ENCODE measurements at places on chromosomes 5 and 9.

GRCh38 chr9:74985041-74985440, 32.3 kb upstream of the C9orf40 start:
- DNase-seq: no peak

- DNase-seq: no peak
Measured at GRCh38 chr9:98884849-98885248, 58.9 kb upstream of the COL15A1 start.

GRCh38 chr9:9284201-9284600, 1328.6 kb downstream of the PTPRD start:
- DNase-seq: no peak

GRCh38 chr9:137271696-137272076, 5.8 kb upstream of the TOR4A start:
- DNase-seq: no peak

- DNase-seq: no peak
Measured at GRCh38 chr5:2514484-2514883, 237.0 kb downstream of the IRX2 start.

DNA sequence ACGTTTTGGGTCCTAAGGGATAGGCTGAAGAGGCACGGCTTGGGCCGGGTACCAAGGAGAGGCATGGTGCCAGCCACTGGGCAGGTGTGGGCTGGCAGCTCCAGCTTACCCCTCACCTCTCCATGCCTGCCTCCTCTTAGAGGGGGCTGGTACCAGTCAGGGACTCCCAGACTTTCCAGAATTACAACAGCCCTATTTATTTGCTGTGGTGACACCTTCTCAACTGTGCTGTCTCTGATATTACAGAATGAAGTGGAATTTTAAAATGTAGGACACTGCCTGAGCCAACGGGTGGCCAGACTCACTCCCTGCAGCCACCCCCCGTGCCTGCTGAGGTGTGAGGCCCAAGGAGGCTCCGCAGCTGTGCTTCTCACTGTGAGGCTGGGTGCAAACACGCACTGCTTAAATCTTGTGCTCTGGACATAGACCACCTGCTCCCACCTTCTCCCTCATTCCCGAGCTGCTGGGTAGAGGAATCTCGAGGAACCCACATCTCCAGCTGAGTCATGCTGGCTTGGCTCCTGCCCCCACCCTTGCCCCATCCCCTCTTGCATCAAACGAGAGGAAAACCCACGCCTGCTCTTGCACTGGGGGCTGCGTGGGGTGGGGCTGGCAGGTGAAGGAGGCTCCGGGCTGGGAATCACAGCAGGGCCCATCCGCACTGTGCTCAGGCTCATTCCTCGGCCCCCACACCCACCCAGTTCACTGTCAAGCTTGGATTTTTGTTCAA, 47.9 kb downstream of the PRRT1B start:
- no peak for DNase-seq

- DNase-seq: no peak
Measured at GRCh38 chr5:1391691-1392090, 46.8 kb upstream of the CLPTM1L start.

DNA sequence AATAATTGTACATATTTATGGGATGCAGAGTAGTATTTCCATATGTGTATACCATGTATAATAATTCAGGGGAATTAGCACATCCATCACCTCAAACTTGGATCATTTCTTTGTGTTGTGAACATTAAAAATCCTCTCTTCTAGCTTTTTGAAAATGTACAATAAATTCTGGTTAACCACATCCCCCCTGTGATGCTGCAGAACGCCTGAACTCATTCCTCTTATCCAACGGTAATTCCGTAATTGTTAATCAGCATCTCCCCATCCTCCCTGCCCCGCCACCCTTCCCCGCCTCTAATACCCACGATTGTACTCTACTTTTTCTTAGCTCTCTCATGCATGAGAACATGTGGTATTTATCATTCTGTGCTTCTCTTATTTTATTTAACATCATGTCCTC, 127.7 kb upstream of the ANKRD55 start:
- no peak for DNase-seq

DNA sequence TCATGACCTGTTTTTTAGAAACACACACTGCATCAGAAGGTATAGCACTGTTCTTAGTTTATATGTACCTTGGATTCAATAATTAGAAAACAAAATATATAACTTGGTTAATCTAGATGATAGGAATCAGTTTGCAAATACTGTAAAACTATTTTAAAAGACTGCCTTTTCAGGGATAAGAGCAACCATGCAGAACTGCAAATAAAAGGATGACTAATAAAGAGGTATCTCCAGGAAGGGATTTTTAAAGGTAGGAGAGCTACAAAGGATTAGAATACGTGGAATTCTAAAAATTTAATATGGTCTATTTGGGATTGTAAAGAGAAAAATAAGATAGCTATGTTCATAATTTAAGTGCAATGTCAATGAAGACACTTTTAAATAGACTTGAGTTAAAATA, 9.4 kb downstream of the GABRA1 start:
- no peak for DNase-seq

DNA sequence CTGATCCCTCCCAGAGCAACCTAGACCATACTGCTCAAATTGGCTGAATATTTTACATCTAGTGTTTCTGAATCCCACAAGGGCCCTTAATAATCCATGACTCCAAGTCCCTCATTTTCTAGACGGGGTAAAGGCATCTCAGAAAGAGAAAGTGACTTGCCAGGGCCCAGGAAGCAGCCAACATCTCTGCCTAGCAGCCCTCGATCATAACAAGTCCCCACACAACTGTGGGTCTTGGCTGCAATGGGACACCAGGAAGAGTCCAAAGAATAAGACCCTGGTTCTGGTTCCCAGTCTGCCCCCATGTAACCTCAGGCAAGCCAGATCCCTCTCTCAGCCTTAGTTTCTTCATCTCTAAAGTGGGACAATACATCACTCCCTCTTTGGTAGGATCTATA, 6.3 kb downstream of the ANXA6 start:
- no peak for DNase-seq

DNA sequence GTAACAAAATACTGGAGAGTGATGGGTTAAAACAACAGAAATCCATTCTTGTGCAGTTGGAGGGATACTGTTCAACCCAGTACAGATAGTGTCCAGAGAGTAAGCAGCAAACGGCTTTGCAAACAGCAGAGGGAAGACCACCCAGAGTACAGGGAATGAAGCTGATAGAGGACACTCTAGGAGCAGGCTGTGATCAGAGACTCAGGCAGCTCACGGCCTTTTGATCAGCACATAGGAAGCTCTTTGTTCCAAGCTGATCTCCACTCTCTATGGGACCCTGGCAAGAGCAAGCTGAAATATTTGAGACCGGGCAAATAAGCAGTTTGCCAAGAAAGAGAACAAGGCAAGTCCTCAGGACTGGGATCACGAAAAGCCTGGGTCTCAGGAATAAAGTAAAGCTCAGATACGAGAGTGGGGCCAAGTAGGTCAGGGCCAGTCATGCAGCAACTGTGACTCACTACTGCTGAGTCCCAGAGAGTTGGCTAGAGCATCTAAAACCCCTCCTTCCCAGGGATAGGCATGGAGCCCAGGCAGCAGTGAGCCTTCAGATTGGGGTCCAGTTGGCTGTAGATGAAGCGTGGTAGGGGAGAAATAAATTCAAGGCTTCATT, 52.4 kb downstream of the MELK start:
- no peak for DNase-seq

GRCh38 chr5:132566657-132567056, 9.9 kb downstream of the RAD50 start:
- DNase-seq: no peak

- no peak for DNase-seq
Measured at GRCh38 chr5:139976703-139977102, 66.4 kb downstream of the NRG2 start.

- no peak for DNase-seq
Measured at GRCh38 chr5:147767048-147767447, 15.5 kb downstream of the JAKMIP2 start.

GRCh38 chr9:111831371-111832108, 36.8 kb upstream of the SHOC1 start:
- DNase-seq: no peak

DNA sequence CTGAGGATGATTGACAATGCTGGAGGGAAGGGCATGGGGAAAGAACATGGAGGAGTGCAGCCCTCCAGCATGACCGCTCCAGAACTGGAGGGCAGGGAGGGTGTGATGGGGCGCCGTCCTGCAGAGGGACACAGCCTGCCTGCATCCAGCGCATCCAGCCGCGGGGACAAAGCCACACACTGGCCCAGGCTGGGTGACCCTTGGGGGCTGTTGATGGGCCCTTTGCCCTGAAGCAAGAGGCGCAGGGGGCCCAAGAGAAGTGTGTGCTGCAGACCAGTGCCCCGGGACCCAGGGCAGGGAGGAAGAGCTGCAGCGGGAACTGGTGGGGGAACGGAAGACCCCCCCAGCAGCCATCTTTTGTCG, 169.8 kb upstream of the PPP1R26 start:
- no peak for DNase-seq

DNA sequence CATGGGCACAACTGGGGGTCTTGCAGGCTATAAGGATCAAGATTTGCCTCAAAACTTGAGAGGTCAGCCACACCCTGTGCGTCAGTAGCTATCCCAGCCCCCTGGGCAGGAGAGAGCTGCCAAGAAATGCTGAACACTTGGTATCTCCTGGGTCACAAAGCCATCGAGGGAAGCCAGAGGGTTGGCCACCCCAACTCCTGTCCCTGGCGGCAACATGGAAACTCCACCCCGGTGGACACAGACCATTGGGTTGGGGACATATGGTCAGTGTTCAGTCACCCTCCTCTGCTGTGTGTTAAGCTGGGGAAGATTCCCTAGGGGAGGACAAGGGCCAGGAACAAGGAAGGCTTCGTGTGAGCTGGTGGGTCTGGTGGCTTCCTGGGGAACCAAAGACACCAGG, 140.6 kb downstream of the C5orf15 start:
- no peak for DNase-seq

- no peak for DNase-seq
Measured at GRCh38 chr5:60604771-60605170, 95.2 kb downstream of the DEPDC1B start.

DNA sequence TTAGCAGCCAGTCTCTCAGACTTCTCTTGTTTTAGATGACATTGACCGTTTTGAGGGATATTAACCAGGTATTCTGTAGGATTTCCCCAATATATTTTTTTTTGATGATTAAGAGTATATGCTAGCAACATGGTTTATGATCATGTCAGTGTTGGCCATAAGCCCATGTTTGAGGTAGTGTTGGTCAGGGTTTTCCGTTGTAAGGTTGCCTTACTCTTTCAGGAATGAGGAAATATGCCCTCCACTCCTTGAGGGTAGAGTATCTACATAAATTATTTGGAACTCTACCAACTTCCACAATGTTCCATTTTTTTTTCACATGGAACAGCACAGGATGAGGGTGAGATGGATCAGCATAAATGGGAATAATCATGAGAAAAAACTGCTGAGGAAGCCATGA, 188.4 kb upstream of the PRDM9 start:
- DNase-seq: no peak

GRCh38 chr5:82635561-82636288, 357.6 kb upstream of the RPS23 start:
- DNase-seq: no peak

DNA sequence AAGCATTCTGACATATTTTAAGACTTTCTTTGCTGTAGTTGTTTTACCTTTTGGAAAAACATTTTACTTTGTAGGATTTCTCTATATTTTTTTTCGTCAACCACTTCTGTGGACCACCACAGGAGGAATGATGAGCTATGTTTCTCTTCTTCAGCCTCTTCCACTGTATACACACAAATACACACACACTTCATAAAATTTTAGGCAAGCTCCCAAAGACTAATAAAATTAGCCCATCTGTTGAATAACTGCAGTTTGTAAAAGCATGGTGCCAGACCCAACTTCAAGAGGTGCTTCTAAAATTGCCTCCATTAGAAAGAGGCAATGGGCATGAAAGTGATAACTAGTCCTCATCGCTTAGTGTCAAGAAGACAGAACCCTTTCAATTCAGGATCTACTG, 4.1 kb upstream of the CEP120 start:
- DNase-seq: no peak

GRCh38 chr5:15010936-15011335, 139.4 kb upstream of the ANKH start:
- DNase-seq: no peak

GRCh38 chr9:129482521-129483414, 138.1 kb downstream of the C9orf50 start:
- no peak for DNase-seq

GRCh38 chr5:145350513-145350912, 484.6 kb downstream of the PRELID2 start:
- no peak for DNase-seq

GRCh38 chr5:154103233-154103632, 64.5 kb downstream of the MFAP3 start:
- DNase-seq: no peak

GRCh38 chr5:180472269-180472668, 21.9 kb upstream of the CNOT6 start:
- DNase-seq: no peak

DNA sequence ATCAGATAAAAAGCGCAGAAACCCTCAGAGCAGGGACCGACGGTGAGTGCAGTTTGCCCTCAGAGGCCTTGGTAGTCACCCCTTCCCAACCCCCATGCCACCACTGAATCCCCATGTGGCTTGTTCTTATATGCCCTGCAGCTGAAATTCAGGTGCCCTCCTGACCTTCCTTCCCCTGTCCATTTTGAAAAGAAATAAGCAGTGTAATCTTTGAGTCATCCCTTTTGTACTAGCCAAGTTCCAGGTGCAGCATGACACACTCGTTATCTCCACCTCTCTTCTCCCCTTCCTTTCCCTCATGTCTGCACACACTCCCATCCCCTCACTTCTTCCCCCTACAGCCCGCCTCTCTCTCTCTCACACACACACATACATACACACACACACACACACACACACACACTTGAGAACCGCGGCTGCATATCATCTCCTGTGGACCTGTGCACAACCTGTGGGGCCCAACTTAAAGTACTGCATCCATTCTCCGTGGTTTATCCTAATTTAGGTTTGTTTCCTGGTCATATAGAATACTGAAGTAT, 53.1 kb downstream of the SYK start:
- no peak for DNase-seq

GRCh38 chr5:125199373-125199772, 452.9 kb upstream of the ZNF608 start:
- no peak for DNase-seq

DNA sequence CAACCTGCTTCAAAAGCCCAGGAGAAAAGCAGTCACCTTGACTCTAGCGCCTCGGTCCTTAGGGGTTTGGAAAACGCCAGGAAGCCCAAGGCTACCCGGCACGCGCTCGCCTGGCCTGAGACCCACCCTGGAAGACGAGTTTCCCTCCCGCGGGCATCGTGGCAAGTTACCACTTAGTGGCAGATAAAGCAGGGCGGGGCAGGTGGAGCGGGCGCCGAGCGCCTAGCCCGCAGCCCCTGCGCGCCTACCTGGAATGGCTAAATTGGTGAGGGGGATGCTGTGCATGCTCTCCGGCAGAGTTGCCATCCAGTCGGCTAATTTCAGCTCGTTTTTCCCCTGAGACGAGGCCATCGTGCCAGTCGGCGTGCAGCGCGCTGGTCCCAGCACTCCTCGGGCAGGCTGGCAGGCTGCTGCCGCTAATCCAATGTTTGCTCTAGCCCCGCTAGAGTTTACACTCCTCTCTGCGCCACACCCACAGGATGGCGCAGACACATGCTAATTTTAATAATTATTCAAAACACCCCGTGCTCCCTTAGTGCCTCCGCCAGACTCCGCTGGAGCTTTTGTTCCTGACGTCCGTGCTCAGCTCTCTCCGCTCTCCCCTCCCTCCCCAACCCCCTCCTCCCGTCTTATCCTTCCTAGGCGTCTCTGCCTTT, at the start of gene PLCXD3:
TSS of gene PLCXD3 (minus strand) at position 426 of the 656 bp plus-strand sequence. CDS start at position 351, 75 bp downstream.
- DNase-seq: no peak
